ENCODE measurements at places on chromosomes 5 and 9.

DNA sequence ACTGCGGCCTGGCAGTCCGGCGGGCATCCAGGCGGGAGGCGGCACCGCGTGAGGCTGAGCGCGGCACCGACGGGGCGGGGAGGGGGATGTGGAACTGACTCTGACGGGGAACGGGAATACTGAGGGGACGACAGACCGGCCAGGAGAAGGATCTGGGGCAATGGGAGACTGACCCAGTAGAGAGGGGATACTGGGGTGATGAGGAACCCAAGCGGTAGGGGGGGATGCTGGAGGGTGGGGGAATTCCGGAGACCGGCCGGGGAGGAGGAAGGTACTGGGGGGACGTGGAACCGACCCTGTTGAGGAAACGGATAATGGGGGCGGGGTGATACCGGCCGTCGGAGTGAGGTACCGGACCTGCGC is 423 bp downstream of the IPPK start:
- DNase-seq = no peak

GRCh38 chr5:38202741-38203140 is 55.6 kb upstream of the EGFLAM start:
- DNase-seq = no peak

DNA sequence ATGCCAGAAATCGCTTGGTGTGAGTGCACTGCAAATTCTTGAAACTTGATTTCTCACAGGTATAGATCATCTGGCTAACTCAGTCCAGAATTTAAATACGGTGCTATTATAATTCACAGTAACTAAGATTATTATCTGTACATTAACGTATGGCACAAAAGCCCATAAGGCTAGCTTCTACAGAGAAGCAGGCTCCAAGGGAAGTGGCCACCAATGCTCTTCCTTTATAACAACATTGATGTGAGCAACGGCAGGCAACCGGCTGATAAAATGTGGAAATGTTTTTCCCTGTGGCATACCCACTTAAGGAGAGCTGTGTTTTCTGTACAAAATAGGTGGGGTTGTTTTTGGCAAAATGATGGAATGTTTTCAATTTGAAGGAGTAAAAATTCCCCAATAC is 35.7 kb downstream of the SEMA4D start:
- DNase-seq = no peak

DNA sequence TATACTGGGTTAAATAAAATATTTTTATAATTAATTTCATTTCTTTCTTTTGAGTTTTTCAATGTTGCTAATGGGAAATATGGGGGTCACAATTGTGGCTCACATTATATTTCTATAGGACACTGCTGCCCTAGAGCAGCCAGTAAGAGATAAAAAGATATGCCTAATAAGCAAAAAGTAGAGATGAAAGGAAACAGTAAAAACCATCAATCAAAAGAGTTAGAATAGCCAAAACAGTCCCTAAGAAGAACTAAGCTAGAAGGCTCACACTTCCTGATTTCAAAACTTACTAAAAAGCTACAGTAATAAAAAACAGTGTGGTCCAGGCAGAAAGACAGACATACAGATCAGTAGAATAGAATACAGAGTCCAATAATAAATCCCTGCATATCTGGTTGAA is 104.4 kb downstream of the FANCC start:
- no peak for DNase-seq

DNA sequence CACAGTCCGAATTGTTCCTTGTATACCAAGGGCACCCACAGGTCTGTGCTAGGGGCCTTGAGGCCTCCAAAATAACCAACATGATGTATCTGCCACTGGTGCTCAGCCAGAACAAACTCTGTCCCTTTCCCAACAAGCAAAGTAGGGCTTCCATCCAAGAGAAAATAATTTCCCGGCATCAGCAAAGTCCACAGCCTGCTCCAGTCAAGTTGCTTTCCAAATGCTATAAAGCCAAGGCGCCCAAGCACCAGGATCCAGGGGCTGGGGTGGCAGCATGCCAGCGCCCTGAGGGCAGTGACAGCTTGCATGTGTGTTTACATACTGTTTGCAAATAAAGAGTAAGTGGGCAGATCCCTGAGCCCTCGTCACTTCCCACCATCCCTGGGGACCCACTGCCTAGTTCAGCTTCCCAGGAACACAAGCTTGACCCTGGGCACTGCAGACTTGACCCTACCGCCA is 155.9 kb downstream of the ERCC6L2 start:
- DNase-seq = no peak

GRCh38 chr9:108283696-108284095 is 572.1 kb downstream of the ACTL7B start:
- no peak for DNase-seq

DNA sequence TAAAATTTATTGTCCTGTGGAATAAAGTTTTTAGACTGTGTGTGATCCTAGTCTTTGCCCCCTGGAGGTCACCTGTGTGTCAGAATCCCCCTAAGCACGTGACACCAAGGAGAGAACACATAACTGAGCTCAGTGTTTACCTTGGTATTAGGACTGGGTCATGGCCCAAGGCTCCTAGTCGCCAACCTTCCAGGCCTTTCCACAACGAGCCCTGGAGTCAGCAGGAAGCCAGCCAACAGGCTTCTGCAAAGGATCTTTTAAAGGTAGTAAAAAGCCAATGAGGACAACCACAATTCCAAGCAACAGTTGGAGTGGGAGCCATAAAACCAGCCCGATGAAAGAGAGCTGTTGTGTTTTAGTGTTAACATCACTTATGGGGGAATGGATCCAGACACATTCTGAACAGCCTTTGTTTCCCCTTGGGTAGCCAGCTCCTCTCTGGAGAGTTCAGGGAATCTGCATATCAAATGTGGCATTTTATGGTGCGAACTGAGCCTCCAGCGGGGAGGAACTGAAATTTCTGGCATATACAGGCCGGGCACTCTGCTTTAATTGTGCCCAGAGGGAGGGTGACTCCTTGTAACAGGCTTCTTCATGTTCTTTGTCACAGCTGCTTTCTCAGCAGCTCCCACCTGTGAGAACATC is 239.9 kb downstream of the FSTL4 start:
- no peak for DNase-seq

DNA sequence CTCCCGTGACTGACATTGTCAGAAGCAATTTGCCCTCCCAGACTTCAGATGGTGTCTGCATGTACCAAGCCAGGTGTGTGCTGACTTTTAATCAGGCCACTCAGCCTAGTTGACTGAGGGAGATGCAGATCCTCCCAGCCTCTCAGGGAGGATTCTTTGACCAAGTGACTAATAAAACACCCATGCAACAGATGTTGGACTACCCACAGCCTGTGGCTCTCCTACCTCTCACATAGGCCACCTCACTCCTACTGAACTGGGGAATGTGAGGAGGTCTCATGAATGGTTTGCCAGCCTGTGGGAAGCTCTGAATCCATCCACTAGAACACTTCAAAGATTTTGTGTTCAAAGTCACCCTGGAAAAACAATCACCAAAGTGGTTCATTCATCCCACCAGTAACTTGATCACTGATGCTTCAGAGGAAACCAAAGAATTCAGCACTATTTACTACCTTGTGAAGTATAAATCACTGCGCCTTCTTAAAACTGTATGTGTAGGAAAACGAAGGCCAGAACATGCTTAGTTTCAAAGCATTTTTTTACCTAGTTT is 80.1 kb downstream of the ESM1 start:
- no peak for DNase-seq

- DNase-seq = no peak
Measured at GRCh38 chr9:104826911-104827310, 63.0 kb downstream of the NIPSNAP3B start.

DNA sequence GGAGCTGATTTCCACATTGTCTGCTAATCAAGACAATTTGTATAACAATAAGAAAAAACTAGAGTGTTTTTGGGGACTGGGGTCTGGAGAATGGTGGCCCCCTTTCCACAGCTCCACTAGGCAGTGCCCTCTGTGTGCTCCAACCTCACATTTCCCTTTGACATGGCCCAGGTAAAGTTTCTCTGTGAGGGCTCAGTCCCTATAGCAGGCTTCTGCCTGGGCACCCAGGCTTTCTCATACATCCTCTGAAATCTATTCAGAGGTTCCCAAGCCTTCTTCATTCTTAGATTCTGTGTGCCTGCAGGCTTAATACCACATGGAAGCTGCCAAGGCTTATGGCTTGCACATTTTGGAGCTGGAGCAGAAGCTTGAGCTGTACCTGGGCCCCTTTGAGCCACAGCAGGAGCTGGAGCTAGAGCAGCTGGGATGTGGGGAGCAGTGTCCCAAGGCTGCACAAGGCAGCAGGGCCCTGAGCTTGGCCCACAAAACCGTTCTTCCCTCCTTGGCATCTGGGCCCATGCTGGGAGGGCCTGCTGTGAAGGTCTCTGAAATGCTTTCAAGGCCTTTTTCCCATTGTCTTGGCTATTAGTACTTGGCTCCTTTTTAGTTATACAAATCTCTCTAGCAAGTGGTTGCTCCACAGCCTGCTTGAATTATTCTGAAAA is 49.1 kb upstream of the VPS13A start:
- DNase-seq = no peak

DNA sequence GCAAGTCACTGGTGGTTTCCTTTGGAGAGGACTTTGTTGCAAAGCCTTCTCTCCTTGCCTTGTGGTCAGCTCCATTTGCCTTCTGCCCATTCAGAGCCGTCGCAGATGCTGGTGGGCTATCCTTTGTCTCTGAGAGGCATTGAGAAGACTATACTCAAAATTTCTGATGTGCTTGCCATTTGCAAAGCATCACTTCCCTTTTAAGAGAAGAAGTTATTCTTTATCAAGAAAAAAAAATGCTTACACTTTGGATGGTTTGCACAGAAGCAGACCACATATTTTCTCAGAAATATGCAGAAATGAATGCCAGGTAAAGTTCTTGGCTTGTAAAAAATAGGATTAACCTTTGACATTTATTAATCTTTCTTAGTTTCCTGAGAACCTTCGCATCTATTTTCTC is 195.8 kb upstream of the KLF4 start:
- no peak for DNase-seq

DNA sequence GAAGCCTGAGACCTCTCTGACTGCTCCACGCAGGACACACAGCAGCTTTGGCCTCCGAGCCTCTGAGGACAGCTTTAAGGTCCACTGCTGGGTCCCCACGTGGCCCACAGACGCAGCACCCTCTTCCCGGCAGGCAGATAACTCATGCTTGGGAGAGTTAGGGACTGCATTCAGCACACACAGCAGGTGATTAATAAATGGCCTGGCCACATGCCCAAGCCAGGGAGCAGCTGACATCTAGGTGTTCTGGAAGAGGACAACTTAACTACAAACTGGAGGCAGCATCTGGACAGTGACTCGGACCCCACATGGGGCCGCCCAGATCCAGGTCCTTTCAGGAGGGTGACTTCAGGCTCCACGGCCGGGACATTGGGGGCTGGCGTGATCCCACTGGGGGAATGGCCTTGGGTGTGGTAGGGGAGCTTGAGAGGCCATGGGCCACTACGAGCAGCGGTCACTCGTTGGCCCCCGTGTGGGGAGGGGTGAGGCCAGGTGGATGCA is 11.3 kb downstream of the NINJ1 start:
- DNase-seq = no peak

GRCh38 chr5:102722931-102723330 is 32.2 kb upstream of the PAM start:
- no peak for DNase-seq

DNA sequence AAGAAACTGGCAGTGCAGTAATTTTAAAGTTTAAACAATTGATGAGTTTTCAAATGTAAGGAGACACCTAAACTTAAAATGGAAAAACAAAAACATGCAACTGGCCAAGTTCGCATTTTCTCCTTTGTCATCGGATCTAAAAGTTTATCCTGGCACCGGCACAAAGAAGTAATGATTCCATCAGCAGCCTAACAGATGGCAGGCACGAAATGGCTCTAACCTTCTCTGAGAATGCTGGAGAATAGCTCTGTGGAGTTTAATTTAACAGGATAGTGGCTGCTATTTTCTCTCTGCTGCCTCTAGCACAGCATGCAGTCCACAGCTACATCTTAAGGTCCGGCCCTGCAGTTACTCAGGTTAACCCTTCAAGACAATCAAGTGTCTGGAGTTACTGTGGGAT is 82.2 kb downstream of the PRELID2 start:
- no peak for DNase-seq

DNA sequence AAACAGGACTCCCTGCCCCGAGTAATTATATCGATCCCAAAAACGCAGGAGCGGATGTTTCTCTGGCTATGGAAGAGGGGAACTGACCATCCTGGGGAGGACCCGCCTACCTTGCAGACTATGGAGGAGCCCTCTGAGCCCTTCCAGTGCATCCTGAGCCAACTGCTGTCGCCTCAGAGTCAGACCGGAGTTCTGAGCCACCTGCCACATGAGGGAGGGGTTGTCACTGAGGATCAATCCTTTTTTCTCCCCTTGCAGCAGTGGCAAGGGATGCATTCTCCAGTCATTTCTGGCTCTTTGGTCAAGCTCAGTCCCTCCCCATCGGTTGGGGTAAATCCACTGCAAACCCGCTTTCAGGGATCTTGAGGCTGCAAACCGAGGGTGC is 709 bp downstream of the FANCG start:
- DNase-seq = no peak

DNA sequence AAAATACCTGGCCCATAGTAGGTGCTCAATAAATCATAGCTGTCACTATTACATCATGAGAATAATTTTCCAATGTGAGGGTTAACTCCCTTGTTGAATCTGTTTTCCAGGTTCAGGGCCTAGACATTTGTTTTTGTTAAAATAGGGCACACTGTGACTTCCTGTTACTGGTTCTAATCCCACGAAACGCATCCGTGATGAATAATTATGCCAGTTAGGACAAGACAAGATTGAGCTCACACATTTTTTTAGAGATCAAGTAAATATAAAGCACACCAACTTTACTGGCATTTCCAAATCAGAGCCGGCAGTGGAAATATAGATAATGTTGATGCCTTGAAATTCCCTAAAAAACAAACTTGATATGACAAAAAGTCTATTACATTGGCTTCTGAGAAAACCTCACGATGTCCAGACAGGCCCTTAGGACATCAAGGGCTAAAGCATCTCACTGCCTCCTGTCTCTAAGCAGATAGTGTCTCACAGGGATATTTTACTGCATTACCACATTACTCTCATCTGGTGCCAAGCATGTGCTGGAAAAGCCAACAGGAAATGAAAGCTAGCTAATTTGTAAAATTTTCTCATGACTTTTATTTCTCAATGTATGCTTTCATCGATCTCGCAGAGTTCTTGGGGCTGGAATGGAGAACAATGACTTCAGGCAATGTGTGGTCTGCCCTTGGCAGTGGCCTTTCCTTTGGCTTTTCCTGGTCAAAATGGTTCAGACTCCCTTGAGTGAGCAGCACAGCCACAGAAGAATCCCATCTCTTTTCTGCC is 414.3 kb upstream of the PAPPA start:
- DNase-seq = no peak

DNA sequence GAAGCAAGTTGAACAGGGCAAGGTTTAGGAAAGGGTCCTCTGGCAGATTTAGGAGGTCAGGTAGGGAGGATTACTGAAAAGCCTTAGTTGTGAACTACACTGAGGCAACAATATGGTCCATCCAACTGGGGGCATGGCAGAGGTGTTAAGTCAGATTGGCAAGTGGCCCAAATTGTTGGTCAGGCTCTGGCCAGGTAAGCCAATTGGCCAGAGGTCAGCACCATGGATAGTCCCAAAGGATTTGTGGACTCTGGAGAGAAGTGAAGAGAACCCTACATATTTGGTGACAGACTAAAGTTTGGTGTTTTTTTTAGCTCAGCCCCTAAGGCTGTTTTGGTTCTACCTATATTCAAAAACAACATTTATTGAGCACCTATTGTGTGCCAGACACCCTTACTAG is 39.1 kb upstream of the RASGRF2 start:
- no peak for DNase-seq
